ENCODE measurements at places on chromosomes 2 and 18.

DNA sequence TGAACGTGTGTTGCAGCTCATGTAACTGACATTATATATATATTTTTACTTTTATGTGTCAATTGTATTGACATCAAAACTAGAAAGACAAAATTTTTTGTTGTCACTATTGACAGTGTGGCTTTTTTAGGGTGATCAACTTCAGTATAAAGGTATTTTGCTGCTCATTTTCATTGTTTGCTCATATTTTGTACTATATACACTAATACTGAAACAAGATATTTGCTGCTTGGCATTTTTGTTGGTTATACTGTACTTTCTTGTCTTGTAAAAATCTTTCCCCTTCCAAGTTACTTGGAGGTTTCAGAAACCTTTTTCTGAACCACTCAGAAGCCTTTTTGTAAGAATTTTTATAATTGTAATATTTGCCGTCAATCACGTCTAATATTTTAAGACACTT is 16.5 kb downstream of the AFTPH start:
- no peak for DNase-seq

DNA sequence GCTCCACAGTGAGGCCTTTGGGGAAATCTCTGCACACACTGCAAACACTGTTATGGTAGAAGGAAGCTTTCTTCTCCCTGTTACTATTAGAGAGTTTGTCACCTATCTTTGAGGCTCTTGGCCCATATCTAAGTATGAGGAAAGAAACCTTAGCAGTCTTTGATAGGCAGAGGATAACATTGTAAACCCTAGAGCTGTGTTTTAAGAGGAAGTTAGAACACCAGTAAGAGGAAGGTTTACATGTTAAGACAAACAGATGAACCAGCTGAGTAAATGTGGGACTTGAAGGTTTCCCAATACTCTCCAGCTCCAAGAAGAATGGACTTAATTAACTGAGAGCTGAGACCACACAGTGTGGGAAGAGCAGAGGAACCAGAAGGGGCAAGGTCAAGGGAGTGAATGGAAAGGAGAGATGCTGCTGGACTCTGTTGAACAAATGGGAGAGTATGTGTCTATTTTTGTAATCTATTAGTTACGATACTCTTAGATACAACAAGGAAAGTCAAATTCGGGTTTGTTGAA is 257.0 kb downstream of the DPP10 start:
- DNase-seq, result no peak

GRCh38 chr2:64462940-64463700 is 9.2 kb downstream of the LGALSL start:
- no peak for DNase-seq

- DNase-seq, result no peak
These were observed 24.5 kb upstream of the SMAD7 start for GRCh38 chr18:48975120-48975816.

DNA sequence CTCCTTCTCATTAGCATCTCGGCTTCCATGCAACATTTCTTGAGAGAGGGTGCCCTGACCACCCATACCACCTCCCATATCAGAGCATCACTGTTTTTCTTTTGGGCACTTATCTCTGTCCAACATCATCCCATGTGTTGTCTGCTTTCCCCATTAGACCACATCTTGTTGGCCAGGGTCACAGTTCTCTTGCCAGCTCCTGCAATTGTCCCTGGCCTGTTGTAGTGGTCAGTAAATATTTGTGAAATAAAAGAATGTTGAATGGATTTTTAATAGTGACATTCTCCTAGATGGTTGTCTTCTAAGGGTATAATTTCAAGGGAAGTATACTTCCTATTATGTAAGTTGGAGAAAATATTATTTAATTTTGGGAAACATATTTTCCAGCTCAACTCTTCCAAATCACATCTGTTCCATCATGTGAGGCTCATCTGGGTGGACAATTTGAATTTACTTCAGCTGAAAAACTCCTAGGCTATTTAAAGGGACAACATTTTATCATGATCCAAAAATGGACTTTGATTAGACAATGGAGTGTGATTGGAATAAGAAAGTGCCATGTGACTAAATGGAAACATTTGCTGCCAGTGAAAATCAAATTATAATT is 83.0 kb downstream of the MOGAT1 start:
- DNase-seq, result no peak

DNA sequence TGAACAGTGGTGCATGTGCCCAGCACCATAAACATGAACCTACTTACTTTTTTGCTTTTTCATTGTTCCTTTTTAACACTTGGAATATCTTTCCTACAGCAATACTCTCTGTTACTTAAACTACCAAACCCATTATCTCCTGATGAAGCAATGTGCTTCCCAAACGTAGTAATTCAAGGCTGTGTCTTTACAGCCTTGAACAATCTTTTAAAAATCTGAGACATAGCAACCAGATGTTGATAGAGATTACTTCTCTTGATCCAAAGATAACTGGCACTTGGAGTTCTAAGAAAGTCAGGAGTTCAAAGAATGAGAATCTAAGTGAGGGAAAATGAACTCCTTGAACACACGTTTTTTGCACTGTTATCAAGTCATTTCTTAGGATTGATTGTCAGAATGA is 40.4 kb downstream of the ATP8B1 start:
- DNase-seq, result no peak

GRCh38 chr18:12317664-12318333 is 9.8 kb downstream of the TUBB6 start:
- no peak for DNase-seq

- DNase-seq, result no peak
These were observed 1.2 kb upstream of the MRO start for GRCh38 chr18:50820901-50821520.

DNA sequence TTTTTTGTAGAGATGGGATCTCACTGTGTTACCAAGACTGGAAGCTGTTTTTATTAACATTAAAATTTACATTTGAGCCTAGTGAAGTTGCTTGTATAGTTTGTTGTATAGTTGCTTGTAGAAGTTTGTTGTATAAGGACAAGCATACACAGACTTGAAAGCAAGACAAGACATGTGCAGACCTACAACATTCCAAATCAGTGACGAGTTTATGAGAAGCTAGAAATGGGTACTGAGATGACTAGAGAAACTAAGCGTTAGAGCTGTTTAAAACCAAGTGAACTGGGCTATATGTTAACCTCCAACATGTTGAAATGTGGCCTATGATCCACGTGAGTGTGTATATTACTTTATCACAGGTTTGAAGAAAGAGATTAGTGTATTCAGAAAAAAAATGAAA is 39.1 kb downstream of the ABCB11 start:
- DNase-seq, result no peak

GRCh38 chr2:25256488-25256875 is 85.2 kb downstream of the DNMT3A start:
- DNase-seq, result no peak

GRCh38 chr2:34308140-34308539 is 709.0 kb upstream of the FAM98A start:
- DNase-seq, result no peak

DNA sequence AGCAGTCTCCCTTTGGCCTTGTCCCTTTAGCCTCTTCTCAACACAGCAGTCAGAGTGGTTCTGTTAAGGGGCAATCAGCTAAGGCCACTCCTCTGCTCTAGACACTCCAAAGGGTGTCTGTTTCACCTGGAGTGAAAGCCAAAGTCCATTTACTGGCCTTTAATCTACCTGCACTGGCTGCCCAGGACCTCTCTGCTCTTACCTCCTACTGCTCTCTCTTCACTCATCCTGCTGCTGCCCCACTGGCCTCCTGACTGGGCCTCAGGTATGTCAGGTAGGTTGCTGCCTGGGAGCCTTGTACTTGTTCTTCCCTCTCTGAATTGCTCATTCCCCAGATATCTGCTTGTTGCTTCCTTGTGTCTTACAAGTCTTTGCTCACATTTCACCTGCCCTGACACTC is 68.2 kb downstream of the PIKFYVE start:
- DNase-seq, result no peak

DNA sequence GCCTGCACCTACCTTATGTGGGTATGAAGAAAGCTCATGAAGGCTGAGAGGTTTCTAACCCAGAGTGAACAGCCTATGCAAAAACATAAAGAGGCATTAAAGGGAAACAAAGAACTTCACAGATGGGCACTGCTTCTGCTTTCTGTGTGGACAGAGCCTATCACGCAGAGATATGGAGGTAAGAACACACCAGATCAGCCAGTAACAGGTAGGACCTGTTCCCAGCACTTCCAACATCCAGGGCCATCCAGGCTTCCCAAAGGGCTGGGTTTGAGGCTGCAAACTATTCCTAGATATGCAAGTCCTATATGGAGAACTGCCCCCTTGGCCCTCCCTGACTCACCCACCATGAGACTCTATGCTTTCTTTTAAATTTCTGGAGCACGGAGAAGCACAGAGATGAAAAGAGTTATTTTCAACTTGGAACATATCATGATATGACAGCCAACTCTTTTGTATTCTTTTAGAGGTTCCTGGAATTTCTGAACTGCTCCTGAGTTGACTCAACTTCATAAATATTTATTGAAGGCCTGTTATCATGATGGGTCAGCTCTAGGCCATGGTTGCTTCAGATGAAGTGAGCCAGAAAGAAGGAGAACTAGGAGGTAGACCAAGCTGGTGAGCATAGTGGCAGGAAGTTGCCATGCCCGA is 77.4 kb upstream of the PPP1CB start:
- no peak for DNase-seq

DNA sequence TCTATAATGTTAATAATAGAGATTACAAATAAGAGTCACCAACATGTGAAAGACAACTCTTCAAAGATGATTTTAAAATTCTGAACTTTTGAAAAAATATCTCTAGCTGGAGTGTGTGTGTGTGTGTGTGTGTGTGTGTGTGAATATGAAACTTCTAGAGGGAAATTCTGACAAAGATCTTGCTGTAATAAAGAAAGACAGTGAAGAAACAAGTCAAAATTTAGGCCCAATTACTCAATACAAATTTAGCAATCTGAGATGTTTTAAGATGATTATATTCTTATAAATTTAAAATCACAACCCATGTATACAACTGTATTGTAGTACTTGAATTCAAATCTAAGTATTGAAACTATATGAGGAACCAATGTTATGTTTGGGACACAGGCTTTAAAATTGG is 57.2 kb upstream of the UGP2 start:
- DNase-seq, result no peak

DNA sequence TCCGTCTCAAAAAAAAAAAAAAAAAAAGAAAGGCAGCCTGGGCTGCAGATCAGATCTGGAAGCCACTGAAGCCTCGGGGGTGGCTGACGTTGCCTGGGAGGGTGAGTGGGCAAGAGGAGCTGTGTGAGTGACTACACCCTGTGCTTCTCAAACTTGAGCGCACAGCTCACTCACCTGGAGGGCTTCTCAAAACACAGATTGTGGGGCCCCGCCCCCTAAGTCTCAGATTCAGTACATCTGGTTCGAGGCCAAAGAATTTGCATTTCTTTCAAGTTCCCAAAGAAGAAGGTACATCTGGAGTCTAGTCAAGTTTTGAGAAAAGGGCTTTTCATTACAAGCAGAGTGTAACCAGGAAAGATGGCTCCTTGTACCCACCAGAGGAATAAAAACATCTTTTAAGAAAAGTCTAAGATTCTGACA is 97.7 kb upstream of the CAB39 start:
- DNase-seq, result no peak

GRCh38 chr2:197445746-197446145 is 7.6 kb upstream of the COQ10B start:
- DNase-seq, result no peak

GRCh38 chr2:112048887-112049286 is 6.2 kb upstream of the TMEM87B start:
- no peak for DNase-seq
